Kasumi-1 (cell line): ENCODE measurements at places on chromosomes 12 and 14.

- DNase-seq: no peak
Measured at GRCh38 chr12:22415342-22416309, 81.1 kb upstream of the ST8SIA1 start.

GRCh38 chr14:26766726-26767125 is 168.9 kb upstream of the NOVA1 start:
- no peak for DNase-seq

DNA sequence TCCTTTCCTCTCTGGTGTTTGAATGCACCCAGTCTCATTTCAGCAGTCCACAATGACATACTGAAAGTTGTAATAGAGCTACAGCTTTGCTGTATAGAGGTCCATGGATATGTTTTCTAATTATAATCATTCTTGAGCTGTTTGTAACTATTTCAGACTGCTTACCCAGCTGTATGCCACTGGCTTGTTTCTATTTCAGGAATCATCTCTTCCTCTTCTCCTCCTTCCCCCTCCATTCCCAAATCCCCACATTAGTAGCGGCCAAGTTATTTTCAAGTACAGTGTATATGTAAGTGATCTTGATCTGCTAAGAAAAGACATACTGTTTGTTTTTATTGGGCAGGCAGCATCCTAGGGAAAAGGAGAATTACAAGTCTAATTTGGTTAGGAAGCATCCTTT is 775.0 kb downstream of the DIO2 start:
- DNase-seq: no peak

DNA sequence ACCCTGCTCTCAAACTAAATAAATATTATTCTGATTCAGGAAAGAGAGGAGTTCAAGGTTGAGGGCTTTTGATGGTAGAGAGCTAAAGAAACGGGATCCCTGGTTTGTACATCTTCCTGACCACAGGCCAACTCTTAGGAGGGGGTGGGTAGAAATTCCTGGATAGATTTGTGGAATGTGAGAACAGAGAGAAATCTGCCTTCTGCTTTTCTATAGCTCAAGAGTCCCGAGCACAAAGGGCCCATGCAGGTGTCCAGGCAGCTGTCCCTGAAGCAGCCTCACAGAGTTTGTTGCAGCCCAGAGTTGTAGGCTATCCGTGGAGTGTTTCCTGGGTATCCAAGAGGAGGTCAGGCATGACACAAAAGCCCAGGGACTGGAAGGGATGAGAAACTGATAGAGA is 198.6 kb downstream of the BCAT1 start:
- no peak for DNase-seq

DNA sequence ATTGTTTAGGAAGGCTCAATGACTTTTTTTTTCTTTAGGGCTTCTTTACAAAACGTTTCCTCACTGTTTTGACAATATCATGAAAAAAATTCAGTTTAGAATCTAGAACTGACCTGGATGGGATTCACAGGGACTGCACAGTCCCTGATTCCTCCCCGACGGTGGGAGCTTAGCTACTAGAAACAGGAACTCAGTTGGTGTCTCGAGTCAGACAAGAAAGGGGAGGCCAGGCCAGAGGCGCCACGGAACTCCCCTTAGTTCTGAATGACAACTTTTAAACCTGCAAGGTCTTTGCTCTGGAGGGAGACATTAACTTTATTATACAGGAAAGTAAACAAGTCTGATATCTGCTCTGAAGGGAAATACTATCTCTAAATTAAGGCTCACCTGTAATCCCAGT is 45.4 kb upstream of the SRP54 start:
- DNase-seq: no peak

DNA sequence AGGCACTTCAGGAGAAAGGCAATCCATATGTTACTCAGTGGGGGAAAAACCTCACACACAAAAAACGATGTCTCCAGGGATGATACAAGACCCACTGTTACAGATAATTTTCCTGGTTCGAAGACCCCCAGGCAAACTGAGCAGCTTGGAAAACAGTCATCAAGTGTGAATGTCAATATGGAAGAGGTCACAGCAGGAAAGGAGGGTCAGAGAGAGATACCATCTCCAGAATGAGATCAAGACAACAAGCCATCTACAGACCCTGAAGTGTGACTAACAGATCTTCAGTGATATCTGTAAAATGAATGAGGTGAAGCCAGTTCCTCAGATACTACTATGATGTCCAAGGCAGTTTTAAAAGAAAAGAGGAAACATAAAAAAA is 28.6 kb downstream of the GNS start:
- no peak for DNase-seq

- no peak for DNase-seq
Measured at GRCh38 chr12:26113181-26113654, 11.6 kb downstream of the BHLHE41 start.

GRCh38 chr12:10186299-10186698 is 7.5 kb downstream of the TMEM52B start:
- DNase-seq: peak; percentile 16

- DNase-seq: no peak
Measured at GRCh38 chr14:71208702-71209357, 301.6 kb downstream of the PCNX1 start.

DNA sequence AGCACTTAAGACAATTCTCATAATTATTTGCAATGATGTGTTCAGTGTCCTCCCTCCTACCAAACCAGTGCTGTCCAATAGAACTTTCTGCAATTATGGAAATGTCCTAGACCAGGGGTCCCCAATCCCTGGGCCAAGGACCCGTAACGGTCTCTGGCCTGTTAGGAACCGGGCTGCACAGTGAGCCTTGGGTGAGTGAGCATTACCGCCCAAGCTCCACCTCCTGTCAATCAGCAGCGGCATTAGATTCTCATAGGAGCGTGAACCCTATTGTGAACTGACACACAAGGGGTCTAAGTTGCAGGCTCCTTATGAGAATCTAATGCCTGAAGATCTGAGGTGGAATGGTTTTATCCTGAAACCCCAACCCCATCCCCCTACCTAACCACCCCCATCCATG is 3.9 kb downstream of the SVOP start:
- DNase-seq: no peak

DNA sequence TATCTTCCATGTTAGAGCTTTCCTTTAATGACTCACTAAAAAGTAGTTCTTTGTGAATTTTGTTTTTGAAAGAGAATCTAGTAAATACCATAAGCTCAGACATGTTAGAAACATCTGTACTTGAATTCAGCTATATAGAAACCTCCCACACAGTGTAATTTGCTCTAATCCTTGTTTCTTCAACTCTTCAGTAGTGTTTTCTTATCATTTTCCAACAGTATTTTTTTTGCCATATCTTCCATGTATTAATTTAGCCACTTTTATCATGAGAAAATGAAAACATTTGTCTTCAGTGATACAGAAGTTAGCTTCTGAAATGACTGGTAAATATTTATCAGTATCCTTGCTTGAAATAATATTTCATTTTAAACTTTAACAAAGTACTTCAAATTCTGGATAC is 73.6 kb downstream of the ARID2 start:
- DNase-seq: no peak

- peak; percentile 12 for DNase-seq
Measured at GRCh38 chr14:24701062-24701461, 67.1 kb upstream of the GZMB start.

DNA sequence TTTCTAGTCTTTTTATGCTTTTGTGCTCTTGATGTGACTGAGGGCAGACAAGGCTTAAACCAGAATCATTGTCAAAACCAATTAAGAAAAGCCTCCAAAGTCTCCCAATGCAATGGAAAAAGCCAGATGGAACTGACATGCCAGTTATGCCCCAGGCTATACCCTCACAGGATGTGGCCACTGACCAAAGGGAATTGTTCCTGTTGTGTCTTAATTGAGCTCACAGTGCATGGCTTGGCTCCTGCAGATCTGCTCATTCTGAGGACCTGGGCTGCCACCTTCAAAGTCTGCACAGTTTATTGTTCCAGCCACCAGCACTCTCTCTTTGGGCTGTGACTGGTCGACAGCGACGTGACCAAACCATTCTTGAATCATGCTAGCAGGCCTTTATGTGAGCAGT is 17.1 kb upstream of the BICD1 start:
- DNase-seq: no peak

- DNase-seq: no peak
Measured at GRCh38 chr14:54174457-54174856, 217.8 kb upstream of the BMP4 start.

DNA sequence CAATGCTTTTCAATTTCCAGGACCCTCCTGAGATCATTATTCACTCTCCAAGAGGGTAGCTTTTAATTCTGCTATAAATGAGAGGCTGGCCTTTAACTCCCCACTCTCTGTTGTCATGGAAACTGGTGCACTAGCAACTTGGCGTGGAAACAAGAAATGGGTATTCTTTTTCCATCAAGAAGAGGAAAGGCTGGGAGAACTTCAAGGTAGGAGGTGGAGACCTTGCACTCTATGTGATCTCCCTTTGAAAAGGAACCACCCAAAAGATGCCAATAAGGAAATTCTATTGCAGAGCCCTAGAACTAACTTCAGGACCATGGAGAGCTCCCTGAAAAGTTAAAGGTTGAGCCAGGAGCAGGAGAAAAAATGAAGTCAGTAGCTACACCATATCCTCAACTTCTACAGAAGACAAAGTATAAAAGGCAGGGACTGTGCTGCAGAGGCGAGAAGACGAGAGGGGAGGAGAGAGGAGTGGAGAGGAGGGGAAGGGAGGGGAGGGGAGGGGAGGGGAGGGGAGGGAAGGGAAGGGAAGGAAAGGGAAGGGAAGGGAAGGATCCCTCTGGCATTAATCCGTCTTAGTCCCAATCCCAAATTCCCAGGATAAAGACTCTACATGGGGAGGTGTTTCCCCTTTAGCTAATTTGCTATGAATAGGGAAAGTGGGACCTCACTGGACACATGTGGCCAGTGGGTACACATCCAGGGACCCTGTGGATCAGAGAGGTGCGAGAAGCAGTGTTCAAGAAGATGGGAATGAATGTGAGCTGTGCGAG is 46.7 kb upstream of the FICD start:
- DNase-seq: peak; percentile 52

DNA sequence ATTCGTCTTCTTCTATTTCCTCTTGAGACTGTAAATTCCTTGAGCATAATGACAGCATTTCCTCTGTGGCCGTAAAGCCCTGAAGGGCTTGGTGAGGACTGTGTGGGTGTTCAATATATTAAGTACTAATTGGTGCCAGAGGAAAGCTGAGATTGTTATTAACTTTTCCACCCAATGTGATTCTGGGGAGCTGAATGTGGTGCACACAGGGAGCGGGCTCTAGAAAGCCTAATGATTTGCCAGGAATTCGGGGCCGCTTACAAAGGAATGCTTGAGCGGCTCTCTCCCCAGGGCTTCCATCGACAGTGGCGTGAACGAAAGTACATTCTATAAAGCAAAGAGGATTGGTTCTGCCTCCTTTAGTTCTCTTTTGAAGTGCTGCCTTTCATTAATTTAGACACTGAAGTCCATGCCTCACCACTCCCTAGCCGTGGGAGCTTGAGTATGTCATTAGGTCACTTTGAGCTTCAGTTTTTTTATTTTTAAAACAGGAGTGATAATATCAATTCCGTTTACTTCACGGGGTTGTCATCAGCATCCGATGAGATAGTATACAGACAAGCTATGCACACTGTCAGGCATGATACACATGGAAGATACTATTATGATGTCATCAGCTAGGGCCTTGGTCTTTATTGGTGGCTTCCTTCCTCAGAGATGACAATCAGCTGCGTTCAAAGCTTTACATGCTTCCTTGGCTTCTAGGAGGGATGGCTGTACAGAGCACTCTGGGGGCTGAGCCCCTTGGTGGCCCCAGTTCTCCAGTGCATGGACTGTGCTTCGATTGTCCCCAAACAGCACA is 11.0 kb upstream of the GSG1 start:
- DNase-seq: no peak

DNA sequence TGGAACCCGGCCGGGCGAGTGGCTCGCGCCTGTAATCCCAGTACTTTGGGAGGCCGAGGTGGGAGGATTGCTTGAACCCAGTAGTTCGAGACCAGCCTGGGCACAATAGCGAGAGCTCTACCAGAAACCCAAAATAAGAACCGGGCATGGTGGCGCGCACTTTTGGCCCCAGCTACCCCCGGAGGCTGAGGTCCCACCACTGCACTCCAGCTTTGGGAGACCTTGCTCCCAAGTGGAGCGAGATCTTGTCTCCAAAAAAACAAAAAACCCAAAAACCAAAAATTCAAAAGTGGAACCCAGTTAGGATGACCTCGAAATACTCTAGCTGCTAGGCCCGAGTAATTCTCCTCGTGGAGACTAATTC is 769 bp upstream of the VTI1B start:
- no peak for DNase-seq
